ENCODE measurements at places on chromosomes 7 and 10.

DNA sequence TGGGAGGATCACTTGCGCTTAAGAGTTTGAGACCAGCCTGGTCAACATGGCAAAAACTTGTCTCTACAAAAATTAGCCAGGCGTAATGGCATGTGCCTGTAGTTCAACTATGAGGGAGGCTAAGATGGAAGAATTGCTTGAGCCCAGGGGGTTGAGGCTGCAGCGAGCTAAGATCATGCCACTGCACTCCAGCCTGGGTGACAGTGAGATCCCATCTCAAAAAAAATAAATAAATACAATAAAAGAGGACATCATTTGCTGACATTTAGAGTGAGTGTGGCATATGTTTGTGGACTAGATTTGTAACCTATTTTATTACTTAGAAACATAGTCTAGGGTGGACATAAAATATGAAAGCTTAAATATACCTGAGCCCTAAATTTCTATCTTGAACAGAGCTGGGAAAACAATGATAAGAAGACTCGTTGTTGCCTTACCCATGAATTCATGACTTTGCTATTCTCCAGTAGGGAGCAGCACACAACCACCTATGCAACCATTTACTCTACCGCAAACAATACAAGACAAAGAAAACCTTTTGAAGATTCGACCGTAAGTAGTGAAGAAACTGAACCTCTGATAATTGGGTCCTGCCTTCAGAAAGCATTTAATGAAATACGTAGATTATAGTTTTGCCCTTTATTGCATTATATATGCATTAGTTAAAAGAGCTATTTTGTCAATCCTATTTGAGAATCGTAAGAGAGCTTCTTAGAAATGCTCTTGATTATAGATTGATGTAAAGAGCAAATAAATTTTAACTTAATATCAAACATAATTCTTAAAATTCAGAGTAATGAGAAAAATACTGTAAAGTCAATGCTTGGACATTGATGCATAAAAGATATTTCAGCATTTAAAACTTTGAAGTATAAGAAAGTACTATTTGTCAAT is 83.5 kb downstream of the GNAT3 start:
- H3K4me3 ChIP-seq, result no peak overlapping the region

- H3K27ac ChIP-seq, result no peak overlapping the region
- no peak for DNase-seq
- H3K4me1 ChIP-seq, result no peaks in the 10 kb centered on the region
Measured at GRCh38 chr7:249989-250388, 40.0 kb upstream of the FOXL3 start.

DNA sequence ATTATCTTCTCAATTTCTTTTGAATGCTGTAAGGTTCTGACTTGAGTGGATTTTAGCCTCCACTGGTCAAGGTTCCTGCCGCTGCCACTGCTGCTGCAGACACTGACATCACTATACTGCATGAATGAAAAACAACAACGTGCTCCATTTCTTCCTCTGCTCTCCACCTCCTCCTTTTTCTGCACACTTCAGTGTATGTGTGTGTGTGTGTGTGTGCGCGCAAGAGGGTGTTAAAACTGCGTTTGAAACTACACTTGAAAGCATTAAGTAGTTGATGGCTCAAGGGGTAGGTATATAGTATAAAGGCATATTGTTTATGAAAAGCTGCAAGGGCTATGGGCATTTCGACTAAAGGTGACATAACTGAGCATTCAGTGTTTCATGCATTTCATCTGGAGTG is 3.5 kb downstream of the GLCCI1 start:
- no peak overlapping the region for H3K27ac ChIP-seq
- H3K36me3 ChIP-seq, result no peaks in the 10 kb centered on the region
- no peak overlapping the region for H3K4me3 ChIP-seq
- peaks cover 15% of the 10 kb centered on the region for H3K4me1 ChIP-seq
- no peak for DNase-seq

DNA sequence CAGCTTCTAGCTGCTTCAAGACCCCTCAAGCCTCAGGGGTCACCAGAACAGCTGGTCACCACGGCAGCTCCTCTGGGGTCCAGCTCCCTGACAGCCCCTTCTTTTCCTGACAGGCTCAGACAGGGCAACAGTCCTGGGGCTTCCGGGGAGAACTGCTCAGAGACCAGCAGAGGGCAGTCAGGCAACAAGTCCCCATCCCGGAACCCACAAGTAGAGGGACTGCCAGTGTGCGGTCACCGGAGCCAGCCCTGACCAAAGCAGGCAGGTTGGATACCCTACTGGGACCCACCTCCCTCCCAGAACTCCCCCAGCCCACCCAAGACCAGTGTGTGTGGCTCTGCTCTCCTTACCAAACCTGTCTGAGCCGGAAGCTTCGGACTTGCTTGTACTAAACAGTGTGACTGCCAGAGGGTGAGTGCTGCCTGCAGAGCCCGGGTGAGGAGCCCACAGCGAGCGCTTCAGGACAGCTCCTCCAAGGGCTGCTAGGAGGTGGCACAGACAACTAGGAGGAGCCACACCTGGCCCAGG is 40.3 kb downstream of the YKT6 start:
- DNase-seq, result no peak
- no peaks in the 10 kb centered on the region for H3K36me3 ChIP-seq
- peaks cover 4% of the 10 kb centered on the region for H3K4me1 ChIP-seq

DNA sequence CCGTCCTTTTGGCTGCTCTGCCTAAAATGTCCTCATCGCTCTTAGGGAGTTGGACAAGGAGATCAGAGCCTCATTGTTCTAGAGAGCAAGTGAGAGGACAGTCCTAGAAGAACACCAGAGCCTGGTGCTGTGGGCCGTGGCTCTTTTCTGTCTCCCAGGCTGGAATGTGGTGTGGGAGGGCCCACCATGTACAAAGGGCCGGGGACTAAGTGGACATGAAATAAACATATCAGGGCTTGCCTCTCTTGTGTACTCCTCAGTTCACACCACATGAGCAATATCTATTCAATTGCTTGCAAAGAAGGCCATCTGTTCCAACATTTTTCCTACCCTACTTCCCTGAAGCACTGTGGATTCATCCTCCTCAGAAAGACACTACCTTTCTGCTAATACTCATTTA is 510.4 kb downstream of the SUGCT start:
- no peak overlapping the region for H3K27ac ChIP-seq
- H3K36me3 ChIP-seq, result no peaks in the 10 kb centered on the region
- no peaks in the 10 kb centered on the region for H3K27me3 ChIP-seq

DNA sequence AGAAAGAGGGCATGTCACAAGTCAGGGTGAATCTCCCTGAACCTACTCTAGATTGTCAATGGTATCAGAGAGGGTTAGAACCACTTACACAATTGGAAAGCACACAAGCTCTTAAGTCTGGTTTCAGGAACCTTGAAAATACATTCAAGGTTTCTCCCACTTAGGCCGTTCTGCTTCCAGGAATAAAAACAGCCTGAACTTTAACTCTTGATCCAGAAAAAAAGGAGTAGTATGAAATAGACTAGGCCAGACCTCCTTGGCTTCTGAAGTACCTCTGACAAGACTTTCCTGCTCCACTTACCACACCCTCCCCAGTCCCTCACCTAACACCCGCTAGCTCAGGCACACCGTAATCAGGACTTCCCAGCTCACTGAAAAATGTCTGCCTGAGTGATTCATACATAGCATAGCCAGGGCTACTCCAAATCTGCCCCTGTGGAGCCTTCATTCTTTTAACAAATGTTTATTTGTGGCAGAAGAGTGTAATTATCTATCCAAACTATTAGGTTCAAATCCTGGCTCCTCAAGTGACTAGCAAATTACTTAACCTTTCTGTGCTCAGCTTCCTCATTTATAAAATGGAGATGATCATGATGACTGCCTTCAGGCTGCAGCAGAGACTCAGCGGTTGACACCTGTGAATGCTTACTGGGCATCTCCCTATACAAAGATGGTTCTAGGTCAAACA is 30.3 kb upstream of the IL6 start:
- no peaks in the 10 kb centered on the region for H3K4me1 ChIP-seq
- no peak overlapping the region for H3K27ac ChIP-seq
- DNase-seq, result no peak
- no peak overlapping the region for H3K4me3 ChIP-seq
